CD8-positive, alpha-beta memory T cell (primary cell): ENCODE measurements at places on chromosomes 13 and 19. TPM values are rescaled to one million over a fixed set of nuclear protein-coding genes. Genes with fewer than 3 reads are reported as not detected.

CLDN10 gene
- total RNA-seq = not detected

FARP1 gene
- total RNA-seq = 0.27 TPM

ZNF681 gene
- total RNA-seq = 4.6 TPM

WASF3 gene
- 0.20 TPM for total RNA-seq

DNA sequence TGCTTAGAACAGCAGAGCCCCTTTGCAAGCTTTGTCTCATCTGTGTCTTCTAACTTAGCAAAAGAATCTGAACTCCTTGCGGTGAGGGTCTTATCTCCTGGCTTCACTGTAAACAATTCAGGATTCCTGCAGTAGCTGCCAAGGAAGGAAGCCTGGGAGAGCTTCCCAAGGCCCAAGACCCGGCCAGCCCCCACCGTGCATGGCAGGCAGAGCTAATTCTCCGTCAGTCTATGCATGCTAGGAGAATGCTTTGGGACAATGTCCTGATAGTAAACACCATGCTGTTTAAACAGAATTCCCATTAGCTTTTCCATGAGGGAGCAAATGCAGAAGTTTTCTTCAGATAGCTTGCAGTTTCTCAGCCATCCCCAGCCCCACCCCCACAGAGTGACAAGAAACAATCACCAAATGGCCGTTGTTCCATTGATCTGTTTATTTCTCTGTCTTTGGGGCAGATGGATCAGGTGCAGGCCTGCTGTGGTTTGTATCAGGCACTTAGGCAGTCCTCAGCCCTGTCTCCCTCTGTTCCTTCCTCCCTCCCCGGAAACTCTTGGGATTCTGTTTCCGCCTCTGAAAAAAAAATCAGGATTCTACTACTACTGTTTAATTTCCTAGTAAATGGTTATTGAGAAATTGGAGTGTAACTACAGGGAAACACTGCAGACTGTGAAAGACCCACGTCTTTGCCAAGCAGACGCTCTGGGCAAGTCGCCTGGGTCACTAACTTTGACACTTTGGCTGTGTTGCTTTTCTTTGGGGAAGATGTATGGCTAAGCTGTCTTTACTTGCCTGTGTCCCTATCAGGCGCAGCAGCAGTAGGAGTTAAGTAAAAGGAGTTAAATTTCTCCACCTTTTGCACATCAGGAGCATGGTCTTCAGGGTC is 40.7 kb upstream of the SPATA13 start:
- DNase-seq = no peak

GRCh38 chr19:55071129-55071502 is 4.6 kb upstream of the EPS8L1 start:
- no peak for DNase-seq

DNA sequence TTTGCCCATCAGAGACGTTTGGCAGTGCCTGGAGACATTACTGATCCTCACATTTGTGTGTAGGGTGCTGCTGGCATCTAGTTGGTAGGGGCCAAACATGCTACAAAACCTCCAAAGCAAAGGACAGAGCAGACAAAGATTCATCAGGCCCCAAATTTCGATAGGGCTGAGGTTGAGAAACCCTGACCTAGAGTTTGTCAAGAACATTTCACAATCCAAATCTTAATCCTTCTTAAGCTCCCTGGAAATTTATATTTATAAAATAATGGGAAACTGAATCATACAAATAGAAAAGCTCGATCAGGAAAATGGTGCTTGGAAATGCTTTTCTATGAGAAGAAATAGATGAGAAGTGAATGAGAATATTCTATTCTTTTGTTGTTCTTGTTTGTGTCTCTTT is 273.6 kb downstream of the DCT start:
- DNase-seq = no peak
